ENCODE measurements at places on chromosomes 12 and 14. TPM values are rescaled to one million over a fixed set of nuclear protein-coding genes. Genes with fewer than 3 reads are reported as not detected.
A peak's percentile ranks its signal among the peaks of the same experiment; 100 is the strongest.

- DNase-seq = no peak
Observed at GRCh38 chr12:12379831-12380730, 23.2 kb downstream of the BORCS5 start.

DNA sequence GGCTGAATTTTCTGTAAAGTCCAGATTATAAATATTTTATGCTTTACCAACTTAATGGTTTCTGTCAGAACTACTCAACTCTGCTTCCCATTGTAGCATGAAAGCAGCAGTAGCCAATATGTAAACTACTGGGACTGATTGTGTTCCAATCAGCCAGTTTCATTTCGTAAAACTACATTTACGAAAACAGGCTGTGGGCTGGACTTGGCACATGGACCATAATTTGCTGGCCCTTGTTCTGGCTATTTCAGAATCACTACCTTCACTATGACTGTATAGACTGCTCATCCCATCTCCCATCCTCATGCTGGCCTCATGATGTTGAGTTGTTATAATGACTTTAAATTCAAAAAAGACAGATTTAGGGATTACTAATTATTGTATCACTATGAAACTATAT is 38.7 kb downstream of the FAR2 start:
- DNase-seq = no peak

DNA sequence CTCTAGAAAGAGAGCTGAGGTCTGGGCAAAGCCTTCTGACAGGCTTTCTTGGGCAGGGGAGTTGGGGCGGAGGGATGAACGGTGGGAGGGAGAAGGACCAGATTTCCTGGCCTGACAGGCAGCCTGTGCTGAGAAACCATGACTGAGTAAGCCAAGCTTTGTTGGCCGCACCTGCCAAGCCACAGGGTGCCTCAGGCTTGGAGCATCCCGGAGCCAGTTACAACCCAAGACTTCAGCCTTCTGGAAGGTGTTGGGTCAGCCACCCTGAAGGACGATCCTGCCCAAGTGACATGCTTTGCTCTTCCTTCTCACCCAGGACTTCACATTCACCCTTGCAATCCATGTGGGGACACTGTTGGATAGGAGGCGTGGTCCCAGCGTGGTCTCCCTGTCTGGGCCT is 21.0 kb upstream of the AQP2 start:
- no peak for DNase-seq

- DNase-seq = no peak
Observed at GRCh38 chr14:31257244-31257553, 49.6 kb upstream of the HECTD1 start.

Gene PLEKHD1
- 0.06 TPM for total RNA-seq

DNA sequence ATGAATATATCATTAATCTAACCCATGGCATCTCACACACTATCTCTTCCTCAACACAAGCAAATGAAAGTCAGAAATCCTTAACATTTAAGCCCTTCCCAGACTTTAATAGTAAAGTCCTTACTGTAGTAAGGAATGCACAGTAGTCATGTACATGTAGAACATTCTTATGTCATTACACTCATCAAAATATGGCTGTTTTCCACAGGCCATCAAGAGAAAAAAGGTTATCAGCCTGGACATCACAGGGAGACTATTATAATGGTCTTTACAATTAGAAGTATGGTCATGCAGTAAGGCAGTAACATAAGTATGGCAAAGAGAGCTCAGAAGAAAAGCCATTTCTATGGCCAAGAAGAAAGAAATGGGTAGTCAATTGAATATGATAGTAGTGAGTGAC is 121.2 kb downstream of the SLC6A15 start:
- DNase-seq = no peak

Gene GPR84
- total RNA-seq = 1.8 TPM

Gene INSM2
- not detected for total RNA-seq

DNA sequence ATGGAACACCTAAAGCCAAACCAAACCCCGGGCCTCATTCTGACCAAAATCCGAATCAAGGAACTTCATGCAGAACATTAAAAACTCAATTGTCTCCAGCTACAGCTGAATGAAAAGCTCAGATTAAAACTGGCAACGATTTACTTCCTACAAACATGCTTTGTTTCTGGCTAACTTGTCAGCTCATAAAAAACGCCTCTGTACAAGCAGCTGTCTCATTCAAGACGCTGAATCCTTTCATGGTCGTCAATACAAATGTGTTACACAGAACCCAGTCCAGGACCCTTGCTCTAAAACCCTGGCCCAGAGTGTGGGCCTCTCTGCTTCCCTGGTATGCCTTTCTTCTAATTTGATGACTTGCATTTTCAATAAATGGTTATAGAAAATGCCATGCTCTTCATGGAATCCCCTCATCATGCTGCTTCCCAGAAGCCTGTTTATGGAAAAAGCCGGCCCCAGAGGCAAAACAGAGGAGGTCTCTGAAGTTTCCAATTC is 183.1 kb downstream of the PHLDA1 start:
- DNase-seq = no peak

Gene IL26
- total RNA-seq = not detected

GRCh38 chr14:23478109-23478759 is 8.7 kb downstream of the NGDN start:
- peak; percentile 68 for DNase-seq

DNA sequence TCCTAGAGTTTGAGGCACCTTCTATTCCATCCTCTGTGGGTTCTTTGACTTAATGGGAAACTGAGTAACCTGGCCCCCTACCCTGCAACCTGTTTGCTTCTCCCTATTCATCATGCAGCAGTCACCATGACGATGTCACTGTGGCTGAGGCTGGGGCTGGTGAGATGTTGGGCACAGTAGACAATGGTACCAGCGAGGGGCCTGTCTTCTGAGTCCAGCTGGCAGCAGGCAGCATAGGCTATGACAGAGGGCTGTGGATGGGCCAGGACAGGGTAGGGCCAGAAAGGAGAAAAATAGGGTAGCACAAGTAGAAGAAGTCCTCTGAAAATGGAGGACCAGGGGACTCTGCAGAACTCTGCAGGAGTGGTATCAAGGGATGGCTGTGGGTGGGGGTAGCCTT is 2.0 kb downstream of the CIROP start:
- no peak for DNase-seq

- DNase-seq = no peak
Observed at GRCh38 chr12:6963791-6964413, 6.6 kb downstream of the PHB2 start.
